NCI-H2029 treated with DMSO at 0.1 percent for 48 hours (cell line): ENCODE measurements at places on chromosomes 2 and 18.
A peak's percentile ranks its signal among the peaks of the same experiment; 100 is the strongest.

- DNase-seq, result no peak
These were observed 122.5 kb downstream of the SLC39A10 start for GRCh38 chr2:195779491-195779890.

- DNase-seq, result no peak
These were observed 464.3 kb downstream of the NBAS start for GRCh38 chr2:15096873-15097272.

DNA sequence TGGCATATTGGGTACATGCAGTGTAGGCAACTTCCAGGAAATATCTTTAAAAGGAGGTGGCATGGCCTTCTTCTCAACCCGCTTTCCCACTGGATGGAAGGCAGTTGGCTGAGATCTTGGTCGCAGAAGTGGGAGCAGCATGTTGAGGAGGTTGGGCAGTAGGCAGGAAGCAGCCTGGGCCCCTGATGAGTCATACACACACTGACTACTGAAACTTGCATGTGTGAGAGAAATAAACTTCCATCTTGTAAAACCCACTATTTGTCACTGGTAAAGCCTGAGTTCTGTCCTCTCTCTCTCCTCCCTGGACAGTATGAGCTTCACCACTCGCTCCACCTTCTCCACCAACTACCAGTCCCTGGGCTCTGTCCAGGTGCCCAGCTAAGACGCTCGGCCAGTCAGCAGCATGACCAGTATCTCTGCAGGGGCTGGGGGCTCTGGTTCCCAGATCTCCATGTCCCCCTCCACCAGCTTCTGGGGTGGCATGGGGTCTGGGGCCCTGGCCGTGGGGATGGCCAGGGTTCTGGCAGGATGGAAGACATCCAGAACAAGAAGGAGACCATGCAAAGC, 233.8 kb upstream of the SPRED2 start:
- DNase-seq, result no peak

GRCh38 chr2:64296140-64296480, 151.9 kb upstream of the PELI1 start:
- no peak for DNase-seq

DNA sequence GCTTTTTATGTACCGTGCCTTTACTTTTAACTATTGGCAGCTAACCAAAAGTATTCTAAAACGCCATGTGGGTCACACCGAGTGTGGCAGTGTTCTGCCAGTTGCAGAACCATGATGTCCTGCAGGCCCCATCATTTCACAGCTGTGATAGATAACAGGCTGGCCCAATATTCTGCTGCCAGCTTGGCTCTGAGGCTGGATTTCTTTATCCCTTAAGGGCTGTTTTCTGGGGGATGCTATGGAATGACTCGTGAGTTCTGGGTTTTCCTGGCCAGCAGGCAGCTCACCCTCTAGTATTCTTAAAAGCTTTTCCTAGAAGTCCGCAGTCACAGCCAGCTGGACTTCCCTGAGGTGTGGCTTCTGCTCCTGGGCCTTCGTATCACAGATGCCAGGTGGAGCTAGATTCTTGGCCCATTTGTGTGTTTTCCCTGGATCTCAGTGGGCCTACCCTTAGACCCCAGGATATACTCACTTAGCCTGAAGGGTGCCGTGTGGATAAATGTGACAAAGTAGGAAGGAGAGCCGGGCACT, 41.0 kb downstream of the FHOD3 start:
- no peak for DNase-seq

DNA sequence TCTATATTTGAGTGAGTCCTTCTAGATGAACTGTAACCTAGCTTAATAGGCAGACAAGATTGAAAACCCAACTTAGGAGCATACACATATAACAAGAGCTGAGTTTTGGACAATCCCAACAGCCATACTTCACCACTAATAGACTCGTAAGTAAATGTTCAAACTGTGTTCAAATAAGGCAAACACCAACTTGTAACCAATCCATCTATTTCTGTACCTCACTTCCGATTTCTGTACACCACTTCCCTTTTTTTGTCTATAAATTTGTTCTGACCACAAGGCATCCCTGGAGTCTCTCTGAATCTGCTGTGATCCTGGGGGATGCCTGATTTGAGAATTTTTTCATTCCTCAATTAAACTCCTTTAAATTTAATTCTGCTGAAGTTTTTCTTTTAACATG, 1149.1 kb upstream of the NRXN1 start:
- DNase-seq, result no peak

DNA sequence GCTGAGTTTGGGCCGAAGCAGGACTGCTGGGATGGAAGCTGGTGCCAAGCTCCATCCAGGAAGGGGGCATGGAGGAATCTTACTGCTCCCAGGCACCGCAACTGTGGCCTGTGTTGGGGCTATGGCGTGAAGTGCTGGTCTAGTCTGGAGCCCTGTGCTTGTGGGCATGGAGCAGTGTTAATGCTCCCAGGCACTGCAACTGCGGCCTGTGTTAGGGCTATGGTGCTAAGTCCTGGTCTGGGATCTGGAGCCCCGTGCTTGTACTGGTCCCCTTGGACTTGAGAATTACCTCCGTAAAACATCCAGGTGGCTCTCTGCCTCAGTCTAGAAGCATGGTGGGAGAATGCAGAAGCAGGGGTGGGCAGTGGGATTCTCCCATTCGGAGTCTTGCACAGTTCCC, 1379.4 kb upstream of the ACVR2A start:
- DNase-seq, result no peak

DNA sequence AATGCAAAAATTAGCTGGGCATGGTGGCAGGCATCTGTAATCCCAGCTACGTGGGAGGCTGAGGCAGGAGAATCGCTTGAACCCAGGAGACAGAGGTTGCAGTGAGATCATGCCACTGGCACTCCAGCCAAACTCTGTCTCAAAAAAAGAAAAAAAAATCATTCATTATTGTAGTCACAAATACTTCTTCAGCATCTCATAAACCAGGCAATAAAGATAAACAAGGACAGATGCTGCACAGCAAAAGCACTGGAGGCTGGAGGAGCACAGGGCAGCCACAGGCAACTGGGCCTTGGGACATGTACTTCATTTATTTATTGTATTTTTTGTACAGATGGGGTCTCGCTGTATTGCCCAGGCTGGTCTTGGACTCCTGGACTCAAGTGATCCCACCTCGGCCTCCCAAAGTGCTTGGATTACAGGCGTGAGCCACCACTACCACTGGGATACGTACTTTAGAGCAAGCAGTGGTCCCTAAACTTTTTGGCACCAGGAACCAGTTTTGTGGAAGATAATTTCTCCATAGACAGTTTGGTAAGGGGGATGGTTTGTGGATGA, 16.8 kb upstream of the MAT2A start:
- no peak for DNase-seq

DNA sequence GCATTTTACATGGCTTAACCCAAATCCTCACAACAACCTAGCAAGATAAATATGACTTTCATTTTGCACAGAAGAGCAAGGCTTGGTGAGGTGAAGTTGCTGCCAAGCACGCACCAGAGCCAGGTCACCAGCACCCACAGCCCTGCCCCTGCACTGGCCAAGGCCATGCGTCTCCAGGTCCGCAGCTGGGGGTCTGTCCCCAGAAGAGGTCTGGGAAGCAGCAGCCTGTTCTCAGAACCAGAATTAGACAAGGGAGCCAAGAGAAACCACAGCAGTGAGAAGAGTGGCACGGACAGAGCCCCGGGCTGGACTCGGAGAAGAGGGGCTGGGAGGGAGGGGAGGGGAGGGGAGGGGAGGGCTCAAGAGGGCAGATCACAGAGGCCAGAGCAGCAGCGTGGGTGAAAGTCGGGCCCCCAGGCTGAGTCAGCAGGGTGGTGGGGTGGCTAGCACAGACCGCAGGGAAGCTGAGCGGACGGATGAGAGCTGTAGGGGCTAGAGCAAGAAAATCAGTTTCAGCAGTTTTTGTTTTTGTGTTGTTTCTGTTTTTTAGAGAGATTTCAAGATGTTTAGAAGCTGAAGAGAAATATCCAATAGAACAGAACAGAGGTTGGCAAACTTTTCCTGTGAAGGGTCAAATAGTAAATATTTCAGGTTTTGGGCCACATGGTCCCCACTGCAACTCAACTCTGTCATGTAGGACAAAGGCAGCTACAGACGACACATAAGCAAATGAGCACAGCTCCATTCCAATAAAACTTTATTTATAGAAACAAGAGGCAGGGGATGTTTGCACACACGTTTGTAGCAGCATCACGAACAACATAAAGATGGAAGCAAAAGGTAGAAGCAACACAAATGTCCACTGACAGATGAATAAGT, 7.4 kb upstream of the MTERF4 start:
- DNase-seq, result no peak

- DNase-seq, result no peak
These were observed 183.4 kb downstream of the CALCRL start for GRCh38 chr2:187264612-187265011.

GRCh38 chr2:157441072-157441454, 2.8 kb downstream of the CYTIP start:
- peak; percentile 25 for DNase-seq

DNA sequence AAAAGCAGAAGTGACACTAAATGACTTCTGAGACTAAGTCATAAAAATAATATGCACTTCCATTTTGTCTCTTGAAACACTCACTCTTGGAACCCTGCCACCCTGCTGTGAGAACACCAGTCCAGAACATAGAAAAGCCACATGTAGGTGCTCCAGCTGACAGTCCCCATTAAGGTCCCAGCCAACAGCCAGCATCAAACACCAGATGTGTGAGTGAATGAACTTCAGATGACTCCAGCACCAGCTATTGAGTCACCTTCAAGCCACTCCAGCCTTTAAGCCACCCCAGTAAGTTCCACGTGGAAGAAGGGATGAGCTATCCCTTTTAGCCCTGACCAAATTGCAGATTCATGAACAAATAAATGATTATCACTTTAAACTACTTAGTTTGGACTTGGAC, 31.5 kb upstream of the LGALSL start:
- no peak for DNase-seq

DNA sequence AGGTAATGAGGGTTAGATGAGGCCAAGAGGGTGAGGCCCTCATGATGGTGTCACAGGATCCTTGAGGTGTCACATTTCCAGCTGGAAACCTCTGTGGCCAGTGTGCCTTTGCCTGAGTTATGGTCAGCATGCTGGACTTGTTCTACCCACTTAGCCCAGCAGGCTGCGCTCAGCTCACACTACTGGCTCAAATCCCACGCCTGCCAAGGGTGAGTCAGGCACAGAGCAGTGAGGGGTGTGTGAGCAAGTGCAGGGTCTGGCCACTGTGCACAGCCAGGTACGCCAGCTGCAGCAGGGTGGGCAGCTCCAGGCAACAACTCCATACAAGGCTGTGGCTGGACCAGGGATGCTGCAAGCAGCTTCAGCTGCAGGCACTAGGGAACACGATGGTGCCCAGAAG, 616.6 kb upstream of the FSHR start:
- DNase-seq, result no peak

DNA sequence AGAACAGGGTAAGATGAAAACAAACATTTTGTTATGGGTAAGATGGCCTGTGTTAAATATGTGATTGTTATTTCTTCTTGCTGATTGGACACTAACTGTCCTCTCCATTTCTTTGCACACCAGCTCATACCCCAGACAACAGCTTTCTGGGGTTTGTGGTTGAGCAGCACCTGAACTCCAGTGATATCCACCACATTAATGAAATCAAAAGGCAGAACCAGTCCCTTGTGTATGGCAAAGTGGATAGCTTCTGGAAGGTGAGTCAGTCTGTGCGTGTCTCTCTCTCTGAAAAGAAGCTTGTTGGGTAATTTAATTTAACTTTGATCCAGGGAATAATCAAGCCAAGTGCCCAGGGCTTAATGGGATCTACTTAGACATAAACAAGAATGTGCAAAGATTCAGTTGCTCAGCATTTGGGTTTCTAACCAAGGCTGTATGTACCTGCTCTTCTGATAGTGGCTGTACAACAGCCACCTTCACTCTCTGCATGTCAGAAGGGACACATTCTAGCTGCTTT, 108.3 kb downstream of the MGAT5 start:
- no peak for DNase-seq

DNA sequence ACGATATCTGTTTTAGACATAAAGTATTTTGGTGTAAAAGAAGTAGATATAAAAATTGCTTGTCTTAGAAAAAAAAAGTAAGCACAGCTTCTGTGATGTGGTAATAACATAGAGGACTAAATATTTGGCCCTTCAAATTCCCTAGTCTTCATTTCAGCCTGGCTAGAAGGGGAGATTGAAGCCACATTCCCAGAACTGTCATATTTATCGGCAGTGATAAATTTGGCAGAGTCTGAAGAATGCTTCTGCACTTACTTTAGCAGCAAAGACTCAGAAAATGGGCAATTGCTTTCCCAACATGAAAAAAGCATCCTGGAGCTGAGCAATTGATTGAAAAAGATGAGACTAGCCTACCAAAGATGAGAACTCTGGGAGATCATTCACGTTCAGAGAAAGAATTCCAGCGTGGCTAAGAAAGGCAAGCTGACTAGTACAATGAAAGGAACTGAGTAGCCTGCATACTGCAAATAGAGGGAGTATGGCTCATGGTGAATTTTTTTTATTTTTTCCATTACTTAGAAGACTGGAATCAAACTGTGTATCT, 278.7 kb upstream of the KLHL29 start:
- DNase-seq, result no peak

GRCh38 chr2:128435576-128436478, 117.2 kb upstream of the HS6ST1 start:
- no peak for DNase-seq

DNA sequence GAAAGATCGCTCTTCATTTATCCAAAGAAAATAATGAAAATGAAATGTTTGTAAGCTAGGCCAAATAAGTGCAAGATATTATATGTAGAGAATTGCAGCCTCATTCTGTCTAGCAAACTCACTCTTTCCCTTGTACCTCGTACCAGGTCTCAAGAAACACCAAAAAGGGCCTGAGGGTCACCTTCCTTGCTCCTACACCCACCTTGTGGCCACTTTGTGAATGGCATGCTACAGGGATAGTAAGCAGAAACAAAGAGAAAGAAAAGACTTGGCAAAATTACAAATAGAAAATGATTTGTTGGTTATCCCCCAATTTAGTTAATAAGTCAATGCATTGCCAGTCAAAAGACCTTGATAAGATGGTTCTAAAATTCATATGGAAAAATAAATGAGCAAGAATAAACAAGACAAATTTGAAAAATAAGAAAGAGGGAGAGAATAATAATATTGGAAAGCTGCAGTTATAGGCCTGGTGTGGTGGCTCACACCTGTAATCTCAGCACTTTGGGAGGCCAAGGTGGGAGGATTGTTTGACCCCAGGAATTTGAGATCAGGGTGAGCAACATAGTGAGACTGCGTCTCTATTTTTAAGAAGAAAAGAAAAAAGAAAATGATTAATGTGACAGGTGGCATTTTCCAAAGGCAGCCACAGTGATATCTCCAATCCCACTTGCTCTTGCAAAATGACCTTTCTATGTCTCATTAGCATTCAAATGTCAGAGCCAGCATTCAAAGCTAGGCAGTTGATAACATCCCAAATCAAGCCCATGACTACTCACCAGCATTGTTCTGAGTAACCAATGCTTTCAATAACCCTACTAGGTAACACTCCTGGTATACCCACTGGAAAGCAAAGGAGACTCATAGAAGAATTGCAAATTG, 38.8 kb upstream of the BMP10 start:
- DNase-seq, result peak; percentile 33

- no peak for DNase-seq
These were observed 74.1 kb downstream of the DGKD start for GRCh38 chr2:233428438-233428837.

- no peak for DNase-seq
These were observed 96.7 kb upstream of the SIX3 start for GRCh38 chr2:44844651-44845270.

GRCh38 chr2:152015552-152015951, 83.3 kb downstream of the CACNB4 start:
- DNase-seq, result no peak
